ENCODE measurements at places on chromosomes 13 and 19. TPM values are rescaled to one million over a fixed set of nuclear protein-coding genes. Genes with fewer than 3 reads are reported as not detected.
A peak's percentile ranks its signal among the peaks of the same experiment; 100 is the strongest.

VSTM1 gene
- total RNA-seq: not detected

FGF22 gene
- 0.49 TPM for total RNA-seq

ATP12A gene
- 0.06 TPM for total RNA-seq

ZNF177 gene
- total RNA-seq: not detected

GRCh38 chr13:73984949-73985691 lies 149.1 kb downstream of the KLF12 start:
- DNase-seq: peak; percentile 64

LRRC63 gene
- total RNA-seq: 0.17 TPM

GRCh38 chr19:8899356-8899755 lies 67.2 kb downstream of the MBD3L1 start:
- DNase-seq: no peak

DNA sequence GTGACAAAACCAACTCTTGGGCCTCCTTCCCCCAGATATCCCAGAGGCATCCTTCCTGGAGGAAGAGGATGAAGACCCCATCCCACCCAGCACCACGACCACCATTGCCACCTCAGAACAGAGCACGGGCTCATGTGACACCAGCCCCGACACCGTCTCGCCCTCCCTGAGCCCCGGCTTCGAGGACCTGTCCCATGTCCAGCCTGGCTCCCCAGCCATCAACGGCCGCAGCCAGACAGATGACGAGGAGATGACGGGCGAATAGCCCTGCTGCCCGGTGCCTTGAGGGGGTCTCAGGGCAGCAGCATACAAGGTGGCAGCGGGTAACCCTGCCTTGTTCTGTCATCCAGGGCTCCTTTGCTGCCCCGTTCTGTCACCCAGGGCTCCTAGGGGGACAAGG lies 3.3 kb upstream of the UBA52 start:
- no peak for DNase-seq

DNA sequence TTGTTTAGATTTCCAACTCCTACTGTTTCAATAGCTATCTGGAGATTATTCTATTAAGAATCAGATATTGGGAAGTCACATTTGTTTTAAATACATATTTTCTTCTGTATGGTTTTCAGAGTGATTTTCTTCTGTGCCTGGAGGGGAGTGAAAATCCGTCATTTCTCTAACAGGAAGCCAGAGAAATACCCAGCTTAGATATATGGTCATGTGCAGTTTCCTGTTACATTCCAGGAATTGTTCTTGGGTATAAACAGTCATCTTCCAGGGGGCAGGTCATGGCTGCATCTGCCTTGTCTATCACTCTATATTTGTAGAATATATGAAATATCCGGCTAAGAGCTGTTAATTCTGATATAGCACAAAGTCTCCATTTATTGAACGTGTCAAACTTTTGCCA lies 77.5 kb upstream of the MIR17HG start:
- DNase-seq: no peak

PRRG2 gene
- 0.78 TPM for total RNA-seq

GRCh38 chr13:43005460-43006236 lies 13.6 kb upstream of the EPSTI1 start:
- no peak for DNase-seq

DNA sequence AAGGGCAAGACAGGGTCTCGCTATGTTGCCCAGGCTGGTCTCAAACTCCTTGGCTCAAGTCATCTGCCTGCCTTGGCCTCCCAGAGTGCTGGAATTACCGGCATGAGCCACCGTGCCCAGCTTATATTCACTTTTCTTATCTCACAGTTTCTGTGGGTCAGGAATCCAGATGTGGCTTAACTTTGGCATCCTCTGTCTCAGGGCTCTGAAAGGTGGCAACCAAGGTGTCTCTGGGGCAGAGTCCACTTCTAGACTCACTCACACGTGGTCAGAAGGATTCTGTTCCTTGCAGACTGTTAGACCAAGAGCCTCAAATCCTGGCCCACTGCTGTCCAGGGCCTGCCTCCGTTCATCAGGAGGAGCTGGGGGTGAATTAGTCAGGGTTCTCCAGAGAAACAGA lies 7.6 kb upstream of the LMNB2 start:
- DNase-seq: no peak

NDUFS7 gene
- total RNA-seq: 40.0 TPM

GRCh38 chr13:95241321-95241720 lies 59.9 kb downstream of the ABCC4 start:
- no peak for DNase-seq

GRCh38 chr13:40801255-40802217 lies 12.1 kb downstream of the SLC25A15 start:
- no peak for DNase-seq

TSHZ3 gene
- 0.61 TPM for total RNA-seq

DNA sequence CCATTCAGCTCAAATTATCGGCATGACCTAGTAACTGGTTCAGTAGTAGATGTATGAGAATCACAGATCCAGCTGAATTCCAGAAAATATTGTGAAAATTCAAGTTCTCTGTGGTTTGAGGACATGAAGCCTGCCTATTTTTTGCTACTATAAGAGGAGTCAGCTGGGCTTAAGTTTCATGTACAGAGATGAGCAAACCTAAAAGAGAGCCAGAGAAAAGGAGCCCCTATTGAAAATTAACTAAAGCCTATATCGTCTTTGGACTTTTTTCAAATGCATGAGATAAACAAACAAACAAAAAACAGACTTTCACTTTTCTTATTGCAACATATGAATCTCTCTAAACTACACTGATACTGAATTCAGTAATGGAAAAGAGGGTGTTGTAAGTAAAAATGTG lies 106.8 kb upstream of the SPRY2 start:
- DNase-seq: no peak

DNA sequence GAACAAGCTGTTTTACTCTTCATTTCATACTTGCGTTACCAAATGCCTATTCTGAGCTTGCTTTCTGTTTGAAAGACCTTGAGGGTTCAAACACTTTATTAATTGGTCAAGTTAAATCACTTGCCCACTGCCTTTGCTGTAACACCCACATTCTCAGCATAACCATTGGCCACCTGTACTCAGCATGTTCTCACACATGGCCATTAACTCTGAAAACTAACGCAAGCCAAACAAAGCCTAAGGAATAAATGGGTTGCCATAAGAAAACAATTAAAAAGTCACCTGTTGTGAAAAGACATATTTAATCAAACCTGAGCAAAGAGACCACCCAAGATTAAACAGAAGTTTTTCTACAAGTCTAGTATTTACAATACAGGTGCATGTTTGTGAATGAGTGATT lies 517.2 kb upstream of the SPRY2 start:
- DNase-seq: no peak

CABP5 gene
- total RNA-seq: not detected

DNA sequence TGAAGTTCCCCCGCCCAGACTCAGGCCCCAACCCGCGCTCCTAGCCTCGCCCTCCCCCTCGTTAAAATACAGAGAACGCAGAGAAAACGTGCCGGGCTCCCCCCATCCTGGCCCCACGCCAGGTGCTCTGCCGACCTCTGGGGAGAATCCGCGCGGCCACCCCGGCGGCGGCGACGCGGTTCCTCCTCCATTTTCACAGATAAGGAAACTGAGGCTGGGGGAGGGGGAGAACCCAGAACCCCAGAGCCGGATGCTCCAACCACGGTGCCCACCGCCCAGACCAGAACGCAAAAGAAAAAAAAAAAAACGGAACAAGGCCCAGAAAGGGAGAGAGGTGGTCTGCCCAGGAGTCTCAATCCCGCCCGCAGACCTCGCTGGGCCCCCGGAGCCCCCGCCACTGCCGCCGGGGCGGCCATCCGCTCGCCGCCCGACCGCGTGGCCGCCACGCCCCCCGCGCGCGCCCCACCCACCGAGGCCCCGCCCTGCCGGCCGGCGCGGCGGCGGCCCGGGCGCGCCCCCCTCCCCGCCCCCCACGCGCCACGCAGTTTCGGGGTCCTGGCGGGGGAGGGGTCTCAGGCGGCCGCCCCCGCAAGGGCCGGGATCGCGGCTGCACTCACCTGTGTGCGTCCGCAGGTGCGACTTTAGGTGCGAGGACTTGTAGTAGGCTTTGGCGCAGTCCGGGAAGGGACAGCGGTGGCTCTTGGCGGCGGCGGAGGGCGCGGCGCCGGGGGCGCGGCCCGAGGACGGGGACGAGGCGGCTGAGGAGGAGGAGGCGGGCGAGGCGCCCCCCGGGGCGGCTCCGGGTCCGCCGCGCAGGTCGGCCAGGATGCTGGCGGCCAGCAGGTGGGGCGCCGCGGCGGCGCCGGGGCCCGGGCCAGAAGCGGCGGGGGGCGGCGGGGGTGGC lies 703 bp downstream of the KLF16 start:
- DNase-seq: no peak

DHDH gene
- total RNA-seq: 1.8 TPM

GRCh38 chr13:91353494-91353893 lies 6.0 kb downstream of the MIR17HG start:
- DNase-seq: no peak

GRCh38 chr13:113723410-113724015 lies 35.5 kb upstream of the TMEM255B start:
- DNase-seq: no peak

NEK5 gene
- total RNA-seq: 0.08 TPM

DNA sequence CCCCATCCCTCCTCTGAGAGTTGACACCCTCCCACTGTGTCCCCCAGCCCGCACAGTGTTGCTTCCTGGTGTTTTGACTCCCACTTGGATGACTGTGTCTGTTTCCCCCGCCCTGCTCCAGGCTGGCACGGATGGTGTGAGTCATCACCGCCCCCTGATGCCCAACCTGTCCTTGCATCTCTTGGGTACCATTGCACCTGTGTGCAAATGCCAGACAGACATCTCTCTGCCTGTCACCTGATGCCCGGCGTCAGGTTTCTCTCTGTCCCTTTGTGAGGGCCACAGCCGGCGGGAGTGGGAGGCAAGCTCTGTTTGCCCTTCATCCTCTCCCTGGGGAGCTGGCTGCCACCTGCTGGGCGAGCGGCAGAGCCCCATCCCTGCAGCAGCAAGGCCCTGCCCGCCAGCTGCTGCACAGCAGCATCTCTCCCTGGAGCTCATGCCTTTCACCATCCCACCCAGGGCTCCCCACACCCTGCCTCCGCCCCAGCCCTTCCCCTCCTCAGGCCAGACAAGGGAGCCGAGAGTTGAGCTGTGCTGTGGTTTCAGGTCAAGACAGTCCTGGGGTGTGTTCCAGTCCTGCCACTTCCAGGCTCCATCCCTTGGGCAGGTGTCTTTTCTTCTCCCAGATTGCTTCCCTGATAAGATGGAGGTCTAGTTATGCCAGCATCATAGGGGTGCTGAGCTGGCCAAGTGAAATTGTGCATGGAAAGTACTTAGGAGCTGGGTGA lies 29.7 kb downstream of the NKPD1 start:
- no peak for DNase-seq

PEAK3 gene
- not detected for total RNA-seq

DNA sequence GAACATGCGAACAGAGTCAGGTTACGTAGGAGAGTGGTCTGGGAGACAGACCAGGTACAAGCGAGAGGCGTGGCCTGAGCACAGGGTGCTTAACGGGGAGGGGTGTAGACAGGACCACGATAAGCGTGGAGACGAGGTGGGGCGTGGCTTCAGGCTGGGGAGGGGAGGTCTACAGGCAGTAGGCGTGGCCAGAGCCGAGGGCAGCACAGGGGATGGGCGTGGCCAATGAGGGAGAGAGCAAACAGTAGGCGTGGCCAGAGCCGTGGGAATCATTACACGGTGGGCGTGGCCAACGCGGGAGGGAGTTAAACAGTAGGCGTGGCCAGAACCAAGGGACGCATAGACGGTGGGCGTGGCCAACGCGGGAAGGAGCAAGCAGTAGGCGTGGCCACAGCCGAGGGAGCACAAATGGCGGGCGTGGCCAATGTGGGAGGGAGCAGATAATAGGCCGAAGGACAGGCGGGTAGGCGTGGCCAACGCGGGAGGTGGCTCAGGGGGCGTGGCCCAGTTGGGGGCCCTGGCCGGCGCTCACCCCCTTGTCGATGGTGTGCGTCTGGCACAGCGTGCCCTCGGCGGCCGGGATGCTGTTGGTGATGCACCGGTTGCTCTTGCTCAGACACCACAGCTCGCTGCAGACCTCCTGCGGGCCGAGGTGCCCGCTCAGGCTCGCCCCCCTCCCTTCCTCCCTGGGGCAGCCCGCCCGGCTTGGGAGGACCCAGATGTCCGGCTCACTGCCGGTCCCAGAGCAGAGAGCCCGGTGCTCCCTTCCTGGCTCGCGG lies 15.2 kb upstream of the MYO1F start:
- peak; percentile 94 for DNase-seq

- DNase-seq: peak; percentile 71
Observed at GRCh38 chr19:3324405-3324856, 42.0 kb upstream of the NFIC start.

DNA sequence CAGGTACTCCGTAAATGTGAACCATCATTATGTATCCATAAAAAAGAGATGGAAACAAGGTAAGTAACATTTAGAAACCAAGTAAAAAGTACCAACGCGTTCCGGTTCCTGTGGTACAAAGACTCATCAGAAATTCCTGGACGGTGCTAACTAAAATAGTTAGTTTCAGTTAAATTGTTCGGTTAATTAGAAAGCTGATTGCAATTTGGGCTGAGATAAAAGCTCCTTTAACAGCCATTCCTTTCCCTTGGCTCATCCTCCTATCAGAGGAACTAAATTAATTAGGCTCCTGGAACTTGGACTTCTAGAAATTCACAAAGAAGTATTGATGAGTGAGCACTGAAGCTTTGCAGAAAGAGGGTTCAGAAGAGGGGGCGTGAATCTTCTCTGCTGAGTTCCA lies 63.5 kb downstream of the SOX1 start:
- no peak for DNase-seq

KCNN1 gene
- total RNA-seq: not detected

CYP2F1 gene
- total RNA-seq: 0.47 TPM

GRCh38 chr13:113343692-113343968 lies 20.3 kb downstream of the GRTP1 start:
- no peak for DNase-seq

DNA sequence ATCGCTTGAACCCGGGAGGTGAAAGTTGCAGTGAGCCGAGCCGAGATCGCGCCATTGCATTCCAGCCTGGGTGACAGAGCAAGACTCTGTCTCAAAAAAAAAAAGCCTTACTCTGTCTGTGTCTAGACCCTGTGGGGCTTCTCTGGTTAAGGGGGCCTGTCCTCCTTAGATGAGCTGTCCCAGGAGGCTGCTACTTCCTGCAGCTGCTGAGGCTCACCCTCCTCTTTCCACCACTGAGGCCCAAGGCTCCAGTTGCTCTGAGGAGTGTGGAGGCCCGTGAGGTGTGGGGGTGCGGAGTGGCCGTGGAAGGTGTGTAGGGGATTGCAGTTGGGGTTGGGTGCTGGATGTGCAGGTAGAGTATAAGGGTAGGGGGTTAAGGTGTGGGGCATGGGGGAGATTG lies 22.1 kb upstream of the RASA3 start:
- DNase-seq: no peak

DNA sequence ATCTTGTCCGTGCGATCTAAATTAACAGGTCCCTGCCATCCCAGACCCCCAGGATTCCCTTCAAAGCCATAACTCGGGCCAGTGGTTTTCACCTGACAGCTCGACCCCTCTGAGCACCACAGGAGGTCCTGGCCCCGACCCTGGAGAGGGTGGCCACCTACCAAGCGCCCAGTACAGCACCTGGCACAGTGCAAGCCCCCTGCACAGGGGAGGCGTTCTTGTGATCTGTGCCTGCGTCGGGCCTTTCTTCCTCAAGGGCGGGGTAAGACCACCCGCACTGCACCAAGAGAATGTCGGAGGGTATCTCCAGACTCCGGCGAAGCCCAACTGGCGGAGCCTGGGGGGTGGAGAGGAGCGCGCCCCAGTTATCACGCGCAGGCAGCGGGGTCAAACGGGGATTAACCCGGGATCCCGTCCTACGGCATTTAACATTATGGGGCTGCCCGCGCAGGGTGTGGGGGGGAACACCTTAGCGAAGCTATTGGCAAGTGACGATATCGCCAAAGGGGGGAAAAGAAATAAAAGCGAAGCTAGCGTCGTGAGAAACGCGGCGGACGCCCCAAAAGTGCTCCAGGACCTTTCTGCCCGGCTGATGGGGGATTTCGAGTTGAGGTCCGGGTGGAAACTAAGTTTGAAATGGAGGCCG lies 1.3 kb upstream of the HNRNPL start:
- peak; percentile 32 for DNase-seq

KIR2DL1 gene
- not detected for total RNA-seq

SPACA4 gene
- not detected for total RNA-seq

Measured in CD4-positive, alpha-beta T cell (primary cell).